Activated CD8-positive, alpha-beta T cell treated with anti-CD3 and anti-CD28 coated beads, Interleukin-2, amount 10 ng/mL, durations not matched to agents 7 days and 5 days (primary cell): ENCODE measurements at places on chromosomes 3 and 15.

DNA sequence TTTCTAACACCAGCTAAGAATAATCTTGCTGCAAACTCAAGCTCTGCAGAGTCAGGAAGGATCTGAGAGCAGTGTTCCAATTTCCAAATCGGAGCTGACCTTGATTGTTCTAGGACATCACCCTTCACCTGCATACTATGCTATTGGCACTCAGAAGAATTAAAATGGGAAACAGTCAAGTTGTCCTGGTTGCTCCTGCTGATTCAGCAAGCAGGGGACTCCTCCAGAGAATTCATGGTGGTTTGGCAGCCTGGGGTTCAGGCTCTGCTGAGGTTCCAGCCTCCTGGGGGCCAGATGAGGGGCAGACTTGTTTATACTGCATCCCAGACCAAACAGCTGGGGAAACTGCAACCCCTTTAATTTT, 213.7 kb upstream of the ADAMTS9 start:
- no peak for DNase-seq

- DNase-seq, result no peak
Measured at GRCh38 chr3:67521053-67521646, 133.3 kb downstream of the SUCLG2 start.

DNA sequence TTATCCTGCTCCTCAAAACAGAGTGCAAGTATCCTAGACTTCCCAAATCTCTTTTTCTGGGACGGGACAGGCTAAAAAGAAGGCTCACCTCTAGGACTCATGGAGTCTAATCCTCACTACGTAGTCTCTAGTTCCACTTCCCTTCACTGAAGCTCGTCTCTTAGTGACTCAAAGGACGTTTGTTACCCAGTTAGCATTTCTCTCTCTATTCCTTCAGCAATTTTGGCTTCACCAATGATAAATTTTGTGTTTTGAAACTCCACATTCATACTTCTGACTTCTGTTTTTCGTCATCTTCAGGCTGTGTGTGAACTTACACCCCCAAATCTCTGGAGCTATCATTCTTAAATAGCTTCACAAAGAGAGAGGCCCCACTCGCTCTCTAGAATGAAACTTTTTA, 627.1 kb downstream of the NAALADL2 start:
- no peak for DNase-seq

- no peak for DNase-seq
Measured at GRCh38 chr15:95202569-95203349, 971.4 kb downstream of the MCTP2 start.

- no peak for DNase-seq
Measured at GRCh38 chr3:69091389-69092029, 6.8 kb downstream of the ARL6IP5 start.

DNA sequence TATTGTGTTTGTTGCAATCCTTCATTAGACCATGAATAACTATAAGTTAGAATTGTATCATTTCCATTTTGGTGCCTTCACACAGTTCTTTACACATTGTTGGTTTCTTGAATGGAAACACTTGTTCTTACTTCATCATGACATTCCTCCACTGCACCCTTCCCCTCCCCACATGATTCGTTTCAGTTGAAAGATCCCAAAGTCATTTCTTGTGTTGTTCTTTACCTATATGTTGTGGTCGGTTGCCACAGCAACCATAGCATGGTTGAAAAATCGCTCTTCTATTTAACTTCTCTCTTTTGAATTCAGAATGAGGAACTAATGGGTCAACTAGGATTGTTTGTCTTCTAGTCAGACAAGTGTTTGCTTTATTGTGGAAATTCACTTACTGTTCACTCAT, 103.3 kb downstream of the IL1RAP start:
- DNase-seq, result peak; percentile 59

- DNase-seq, result no peak
Measured at GRCh38 chr15:29799859-29800258, 22.4 kb downstream of the TJP1 start.

DNA sequence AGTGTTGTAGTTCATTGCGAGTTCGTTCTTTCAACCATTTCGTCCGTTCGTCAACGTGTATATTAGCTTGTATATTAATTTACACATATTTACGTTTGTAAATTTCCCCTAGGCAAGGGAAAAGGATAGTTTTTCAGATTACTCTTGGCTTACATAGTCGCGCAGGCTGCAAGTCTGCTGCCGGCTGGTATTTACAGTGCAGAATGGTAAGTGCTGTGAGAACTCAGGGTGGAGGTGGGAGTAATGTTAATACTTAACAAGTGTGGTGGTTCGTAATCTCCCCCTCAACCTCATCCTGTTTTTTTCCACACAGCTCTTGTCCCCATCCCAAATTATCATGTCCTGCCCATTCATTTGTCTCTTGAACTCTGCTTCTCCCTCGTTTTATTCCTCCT, 766 bp downstream of the FAM98B start:
- DNase-seq, result no peak

DNA sequence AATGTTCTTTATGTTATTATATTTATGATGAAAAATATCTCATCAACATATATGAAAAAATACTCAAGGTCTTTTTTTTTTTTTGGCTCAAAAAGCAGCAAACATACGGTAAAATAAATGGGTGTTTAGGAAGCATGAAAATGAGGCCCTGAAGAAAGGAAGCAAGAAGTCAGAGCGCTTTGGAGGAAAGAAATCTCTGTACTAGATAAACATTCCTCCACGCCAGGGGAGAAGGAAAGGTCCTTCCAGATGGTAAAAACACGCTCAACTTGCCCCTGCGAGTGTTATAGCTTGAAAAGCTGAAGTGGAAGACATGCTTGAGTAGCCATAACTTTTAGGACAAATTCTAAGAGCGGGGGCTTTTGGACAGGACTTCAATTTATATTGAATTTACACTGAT, 52.9 kb downstream of the FEM1B start:
- DNase-seq, result no peak

- peak; percentile 63 for DNase-seq
Measured at GRCh38 chr3:129824926-129825541, 68.5 kb downstream of the TMCC1 start.

GRCh38 chr15:39730552-39730951, 52.1 kb downstream of the FSIP1 start:
- DNase-seq, result no peak

DNA sequence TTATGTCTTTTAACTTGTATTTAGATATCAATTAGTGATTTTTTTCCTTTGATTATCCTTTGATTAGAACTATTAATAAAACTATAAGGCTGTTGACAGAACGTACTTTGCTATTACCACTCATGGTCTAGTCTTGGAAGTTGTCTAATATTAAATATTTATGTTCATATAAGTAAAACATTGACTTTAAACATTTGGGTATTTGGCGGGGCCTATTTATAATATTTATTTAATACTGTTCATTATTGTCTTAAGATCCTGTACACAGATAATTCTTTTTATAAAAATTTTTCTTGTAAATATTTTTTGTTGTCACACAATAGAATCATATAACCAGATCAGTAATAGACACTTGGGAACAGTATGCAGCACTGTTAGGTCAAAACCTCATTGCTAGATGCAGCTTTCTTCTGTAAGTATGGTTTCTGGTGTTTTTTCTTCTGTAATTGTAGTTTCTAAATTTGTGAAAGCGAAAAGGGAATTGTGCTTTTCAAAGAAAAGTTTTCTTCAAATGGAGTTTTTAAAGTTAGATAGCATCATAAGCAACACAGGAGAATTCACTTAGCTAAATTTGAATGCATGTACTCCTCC, 93.4 kb downstream of the FNDC3B start:
- no peak for DNase-seq

DNA sequence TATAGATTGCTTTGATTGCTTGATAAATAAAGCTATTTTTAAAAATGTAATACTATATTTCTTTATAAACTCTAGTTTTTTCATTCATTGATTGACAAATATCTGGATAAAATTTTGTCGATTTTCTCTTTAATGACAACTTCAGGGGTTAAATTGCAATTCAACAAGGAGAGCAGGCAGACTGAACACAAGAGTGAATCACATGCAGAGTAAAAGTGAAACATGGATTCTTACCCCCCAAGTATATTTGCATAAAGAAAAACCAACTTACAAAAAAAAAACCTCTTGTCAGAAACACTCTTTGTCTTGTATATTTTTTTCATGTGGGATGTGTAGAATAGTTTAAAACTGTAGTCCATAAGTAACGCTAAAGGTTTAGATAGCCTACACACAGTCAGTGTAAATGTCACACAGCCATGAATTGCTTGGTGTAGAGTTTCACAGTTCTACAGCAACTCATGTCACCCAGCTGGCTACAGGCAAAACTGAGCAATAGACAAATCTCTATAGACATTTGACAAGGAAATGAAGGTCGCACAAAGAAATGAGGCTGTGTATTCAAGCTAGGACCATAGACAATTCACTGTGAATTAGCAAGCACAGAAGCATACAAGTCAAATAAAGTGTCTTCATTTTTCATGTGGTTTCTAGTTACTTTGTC, 141.6 kb downstream of the THRB start:
- DNase-seq, result no peak

GRCh38 chr3:134332344-134332743, 41.9 kb downstream of the AMOTL2 start:
- no peak for DNase-seq

GRCh38 chr15:90018216-90018831, 17.2 kb downstream of the ZNF710 start:
- DNase-seq, result no peak

DNA sequence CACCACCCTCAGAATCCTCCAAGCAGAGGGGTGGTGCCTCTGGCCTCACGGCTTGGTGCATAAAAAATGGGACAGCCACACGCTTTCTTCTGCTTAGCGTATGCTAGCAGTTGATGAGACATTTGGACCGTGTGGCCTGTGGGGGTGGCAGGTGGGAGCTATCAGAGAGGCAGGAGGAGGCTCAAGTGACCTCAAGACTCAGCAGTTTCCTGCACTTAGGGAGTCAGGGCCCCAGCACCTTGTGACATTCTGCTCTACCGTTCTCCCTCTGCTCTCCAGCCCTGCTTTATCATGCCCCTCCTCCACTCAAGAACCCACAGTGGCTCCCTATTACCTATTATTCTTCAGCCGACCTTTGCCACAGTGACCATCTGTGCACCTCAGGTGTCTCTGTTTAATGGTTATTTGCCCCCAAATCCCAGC, 41.0 kb upstream of the CGNL1 start:
- DNase-seq, result no peak

DNA sequence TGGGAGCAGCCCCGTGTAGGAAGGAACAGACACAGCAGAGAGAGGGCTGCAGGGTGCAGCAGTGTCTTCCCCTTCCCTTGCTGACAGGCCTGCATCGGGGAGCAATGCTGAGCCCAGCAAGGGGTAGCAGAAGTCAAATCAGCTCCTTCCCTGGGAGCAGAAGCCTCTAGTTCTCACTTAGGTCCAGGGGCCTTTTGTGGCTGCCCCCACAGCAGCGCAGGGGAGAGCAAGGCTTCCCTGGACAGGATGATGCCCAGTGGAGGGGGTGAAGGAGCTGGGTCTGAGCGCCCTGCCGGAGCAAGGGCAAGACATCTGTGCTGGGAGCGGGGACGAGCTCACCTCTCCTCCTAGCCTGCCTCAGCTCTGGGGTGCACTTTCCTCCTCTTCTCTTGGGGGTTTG, 827 bp downstream of the PLCB2 start:
- peak; percentile 38 for DNase-seq

- DNase-seq, result no peak
Measured at GRCh38 chr15:25392806-25393205, 46.0 kb downstream of the UBE3A start.

GRCh38 chr3:32146746-32147211, 40.4 kb downstream of the GPD1L start:
- DNase-seq, result no peak

- no peak for DNase-seq
Measured at GRCh38 chr3:39343076-39343717, 13.7 kb downstream of the CCR8 start.

DNA sequence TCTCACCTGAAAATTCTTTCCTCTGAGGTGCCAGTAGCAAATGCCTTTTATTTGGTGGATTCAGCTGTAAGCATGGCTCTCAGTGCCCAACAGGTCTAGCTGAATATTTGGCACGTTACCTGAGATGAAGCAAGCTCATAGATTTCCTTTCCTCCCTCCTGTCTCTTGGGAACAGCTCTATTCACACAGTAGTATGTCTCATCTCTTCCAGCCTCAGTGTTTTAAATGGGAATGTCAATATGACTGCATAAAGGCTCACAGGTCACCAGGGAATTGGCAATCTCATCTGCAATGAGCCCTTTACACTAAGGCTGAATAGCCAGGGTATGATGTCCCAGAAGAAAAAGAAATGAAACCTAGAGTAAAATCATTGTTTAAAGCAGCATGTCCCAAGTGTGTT, 733.5 kb downstream of the NTRK3 start:
- no peak for DNase-seq

DNA sequence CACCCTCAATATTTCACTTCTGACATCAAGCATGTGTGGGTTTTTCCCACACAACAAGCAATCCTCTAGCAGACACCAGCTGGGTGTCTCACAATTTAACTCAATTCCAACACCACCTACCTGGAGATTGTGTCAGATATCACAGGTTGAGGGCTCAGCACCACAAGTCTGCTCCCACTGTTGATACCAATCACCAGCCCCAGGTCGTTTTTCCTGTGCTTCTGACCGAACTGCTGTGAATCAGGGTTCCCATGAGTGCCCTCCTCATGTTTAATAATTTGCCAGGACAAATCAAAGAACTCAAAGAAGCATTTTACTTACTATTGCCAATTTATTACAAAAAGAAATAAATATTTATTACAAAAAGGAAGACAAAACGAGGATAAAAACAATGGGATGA, 25.0 kb upstream of the PRR20G start:
- no peak for DNase-seq

- DNase-seq, result peak; percentile 51
Measured at GRCh38 chr3:44991326-44991725, 15.3 kb downstream of the EXOSC7 start.

GRCh38 chr3:117788061-117788460, 1078.5 kb downstream of the TUSC7 start:
- DNase-seq, result no peak

GRCh38 chr3:51559961-51560360, 21.4 kb downstream of the RAD54L2 start:
- DNase-seq, result no peak

DNA sequence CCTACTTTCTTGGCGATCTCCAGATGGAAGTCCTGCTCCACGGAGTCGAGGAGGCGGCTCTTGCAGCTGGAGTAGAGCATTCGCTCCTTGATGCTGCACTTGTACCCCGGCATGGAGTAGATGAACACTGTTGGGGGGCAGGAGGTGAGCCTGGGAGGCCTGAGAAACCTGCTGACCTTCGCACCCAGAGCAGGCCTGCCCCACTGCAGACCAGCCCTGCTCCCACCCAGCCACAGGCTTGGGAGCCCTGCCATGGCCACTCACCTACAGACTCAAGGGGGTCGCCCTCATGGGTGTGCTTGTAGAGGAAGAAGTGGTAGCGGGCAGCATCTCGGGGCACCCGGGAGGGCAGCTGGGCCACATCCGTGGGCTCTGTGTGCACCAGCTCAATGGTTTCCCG, 4.2 kb upstream of the TLR9 start:
- no peak for DNase-seq
